Fibroblast of lung (primary cell): ENCODE measurements at places on chromosomes 13 and 19. TPM values are rescaled to one million over a fixed set of nuclear protein-coding genes. Genes with fewer than 3 reads are reported as not detected.
A peak's percentile ranks its signal among the peaks of the same experiment; 100 is the strongest.

- DNase-seq, result peak; percentile 38
Observed at GRCh38 chr19:39408392-39409207, 2.0 kb downstream of the ZFP36 start.

DNA sequence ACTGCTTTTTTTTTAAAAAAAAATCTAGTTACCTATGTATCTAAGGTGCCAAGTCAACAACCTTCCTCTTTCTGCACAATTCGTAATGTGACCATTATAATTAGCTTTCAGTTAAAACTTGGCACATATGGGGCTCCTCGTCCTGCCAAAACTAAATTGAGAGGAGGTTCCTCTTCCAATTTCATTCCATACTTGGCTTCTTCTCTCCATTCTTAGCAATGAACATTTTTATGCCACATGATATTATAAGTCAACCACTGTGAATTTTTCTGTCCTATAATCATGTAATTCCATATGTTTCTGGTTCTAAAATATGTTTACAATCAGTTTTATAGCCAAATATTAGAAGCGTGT lies 177.0 kb downstream of the DCLK1 start:
- no peak for DNase-seq

DNA sequence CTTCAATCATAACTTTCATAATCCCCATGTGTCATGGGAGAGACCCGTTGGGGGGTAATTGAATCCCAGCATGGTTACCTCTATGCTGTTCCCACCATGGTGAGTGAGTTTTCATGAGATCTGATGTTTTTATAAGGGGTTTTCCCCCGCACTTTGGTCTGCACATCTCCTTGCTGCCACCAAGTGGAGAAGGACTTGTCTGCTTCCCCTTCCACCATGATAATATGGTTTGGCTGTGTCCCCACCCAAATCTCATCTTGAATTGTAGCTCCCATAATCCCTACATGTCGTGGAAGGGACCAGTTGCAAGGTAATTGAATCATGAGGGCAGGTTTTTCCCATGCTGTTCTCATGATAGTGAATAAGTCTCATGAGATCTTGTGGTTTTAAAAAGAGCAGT lies 524.9 kb downstream of the SLITRK5 start:
- no peak for DNase-seq

DNA sequence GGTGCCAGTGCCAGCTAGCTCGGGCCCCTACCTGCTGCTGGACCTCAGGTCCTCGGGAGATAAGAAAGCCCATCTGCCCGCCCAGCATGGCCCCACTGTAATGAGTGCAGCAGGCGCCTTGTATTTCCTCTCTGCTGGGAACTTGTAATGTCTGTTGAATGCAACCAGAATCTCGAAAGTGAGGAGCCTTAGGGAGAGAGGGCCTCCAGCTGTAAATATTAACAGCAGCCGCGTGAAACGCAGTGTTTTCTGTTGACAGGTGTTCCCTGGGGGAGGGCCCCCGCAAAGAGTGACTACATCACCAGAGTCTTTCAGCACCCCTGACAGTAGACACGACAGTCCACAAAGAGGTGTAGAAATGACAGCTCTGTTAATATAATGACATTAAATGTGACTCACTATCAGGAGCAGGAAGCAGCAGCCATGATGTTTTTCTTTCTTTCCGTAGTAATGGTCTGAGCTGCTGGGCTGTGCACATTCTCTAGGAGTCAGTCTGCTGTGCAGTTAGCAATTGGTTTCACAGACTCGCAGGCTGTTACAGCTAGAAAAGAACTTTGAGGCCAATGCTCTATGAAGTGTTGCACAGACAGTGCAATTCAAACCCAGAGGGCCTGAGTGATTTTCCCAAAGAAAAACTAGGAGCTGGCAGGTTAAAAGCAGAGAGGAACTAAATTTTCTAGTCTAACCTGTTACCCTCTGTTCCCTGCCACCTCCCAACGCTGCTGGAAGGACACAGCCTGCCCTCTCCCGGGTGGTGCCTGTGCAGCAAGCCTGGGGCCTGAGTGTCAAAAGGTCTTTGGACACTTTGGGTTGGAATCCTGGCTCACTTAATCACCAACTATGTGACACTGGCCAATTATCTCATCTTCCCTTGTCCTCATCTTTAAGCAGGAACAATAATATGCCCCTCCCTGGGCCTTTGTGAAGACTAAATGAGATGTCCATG lies 58.6 kb upstream of the WASF3 start:
- peak; percentile 12 for DNase-seq

- no peak for DNase-seq
Observed at GRCh38 chr13:37212826-37213225, 107.4 kb upstream of the CSNK1A1L start.

- no peak for DNase-seq
Observed at GRCh38 chr19:45960595-45961235, 12.9 kb downstream of the NOVA2 start.

GRCh38 chr13:46567671-46568070 lies 14.7 kb downstream of the LRCH1 start:
- no peak for DNase-seq

GRCh38 chr19:44752123-44752815 lies 3.8 kb downstream of the BCL3 start:
- no peak for DNase-seq

DNA sequence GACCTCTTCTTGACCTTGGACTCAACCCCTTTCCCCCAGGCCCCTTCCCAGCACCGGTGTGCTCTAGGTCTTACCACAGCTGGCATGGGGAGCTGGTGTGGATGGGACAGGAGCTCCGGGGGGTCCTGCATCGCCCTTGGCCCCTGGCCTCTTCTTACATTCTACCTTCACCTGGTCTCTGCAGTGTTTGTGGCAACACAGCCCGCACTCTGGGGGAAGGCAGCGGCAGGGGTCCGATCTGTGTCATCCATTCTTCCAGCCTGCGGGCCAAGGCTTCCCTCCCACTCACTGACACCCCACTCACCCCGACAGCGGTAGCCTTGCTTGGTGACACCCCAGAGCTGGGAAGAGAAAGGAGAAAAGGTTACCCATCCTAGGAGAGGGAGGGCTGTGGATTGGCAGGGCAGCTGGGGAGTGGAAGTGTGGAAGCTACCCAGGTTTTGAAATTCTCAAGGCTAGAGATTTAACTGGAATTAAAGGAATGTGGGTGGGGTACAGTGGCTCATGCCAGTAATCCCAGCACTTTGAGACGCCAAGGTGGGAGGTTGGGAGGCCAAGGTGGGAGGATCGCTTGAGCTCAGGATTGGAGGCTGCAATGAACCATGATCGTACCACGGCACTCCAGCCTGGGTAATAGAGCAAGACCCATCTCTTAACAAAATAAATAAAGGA lies 8.3 kb downstream of the FAM98C start:
- no peak for DNase-seq

DNA sequence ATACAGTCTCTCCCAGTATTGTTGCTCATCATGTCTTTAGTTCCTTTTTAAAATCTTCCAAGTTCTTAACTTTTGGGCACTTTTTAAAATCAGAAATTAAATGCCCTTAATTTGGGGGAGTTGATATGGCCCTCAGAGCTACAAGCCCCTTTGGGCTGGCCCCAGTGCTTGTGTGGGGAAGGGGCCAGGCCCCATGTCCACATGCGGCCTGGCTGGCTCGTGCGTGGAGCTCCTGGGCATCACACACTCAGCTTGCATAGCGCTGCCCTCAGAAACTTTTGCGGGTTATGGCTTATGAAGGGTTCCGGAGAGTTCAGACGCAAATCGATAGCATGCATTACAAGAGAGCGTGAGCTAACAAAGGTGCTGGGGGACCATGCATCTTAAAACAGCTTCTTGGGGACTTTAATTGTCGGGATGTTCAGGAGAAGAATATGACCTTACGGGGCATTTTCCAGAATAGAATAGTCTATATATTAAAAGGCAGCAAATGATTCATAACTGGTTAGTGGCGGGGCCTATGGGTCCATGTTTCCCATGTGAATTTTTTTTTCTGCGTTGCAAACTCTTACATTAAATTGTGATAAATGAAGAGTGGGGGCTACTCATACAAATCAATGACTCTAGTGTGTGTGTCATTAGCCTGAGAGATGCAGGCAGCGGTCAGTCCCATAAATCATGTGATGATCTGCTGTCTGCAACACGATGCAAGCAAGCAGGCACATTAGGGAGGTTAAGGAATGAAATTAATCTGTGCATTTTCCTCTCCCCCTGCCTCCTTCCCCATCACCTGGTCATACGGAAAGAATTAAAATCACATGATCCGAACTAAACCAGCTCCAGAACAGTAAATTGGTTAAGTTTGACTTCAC lies 185.8 kb upstream of the TSHZ3 start:
- DNase-seq, result no peak

- peak; percentile 38 for DNase-seq
Observed at GRCh38 chr13:41960211-41960636, 685 bp downstream of the VWA8 start.

GRCh38 chr13:44068737-44069136 lies 189.0 kb downstream of the LACC1 start:
- DNase-seq, result peak; percentile 71

- no peak for DNase-seq
Observed at GRCh38 chr13:113776231-113777125, 17.5 kb downstream of the TMEM255B start.

GRCh38 chr13:41061914-41062837 lies 867 bp downstream of the WBP4 start:
- DNase-seq, result peak; percentile 82

GRCh38 chr13:75961911-75962310 lies 325.8 kb downstream of the LMO7 start:
- no peak for DNase-seq

GRCh38 chr13:107348471-107348870 lies 780.5 kb upstream of the ARGLU1 start:
- DNase-seq, result no peak

DNA sequence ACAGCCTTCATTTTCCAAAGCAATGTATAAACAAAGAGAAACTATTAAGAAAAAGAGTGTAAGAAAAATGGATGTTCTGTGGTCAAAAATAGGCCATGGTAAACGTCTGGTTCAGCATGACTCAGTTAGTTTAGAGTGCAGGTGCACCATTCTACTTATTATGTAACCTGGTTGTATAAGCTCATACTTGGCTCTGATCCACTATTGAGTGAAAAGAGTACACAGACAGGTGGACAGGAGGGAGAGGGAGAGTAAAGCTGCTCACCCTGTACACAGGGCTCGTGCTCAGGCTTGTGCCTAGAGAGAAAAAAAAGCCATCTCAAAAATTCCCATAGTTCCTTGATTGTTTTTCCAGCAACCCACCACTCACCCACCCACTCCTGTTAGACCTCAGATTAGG lies 85.8 kb upstream of the ZNF91 start:
- DNase-seq, result no peak

DNA sequence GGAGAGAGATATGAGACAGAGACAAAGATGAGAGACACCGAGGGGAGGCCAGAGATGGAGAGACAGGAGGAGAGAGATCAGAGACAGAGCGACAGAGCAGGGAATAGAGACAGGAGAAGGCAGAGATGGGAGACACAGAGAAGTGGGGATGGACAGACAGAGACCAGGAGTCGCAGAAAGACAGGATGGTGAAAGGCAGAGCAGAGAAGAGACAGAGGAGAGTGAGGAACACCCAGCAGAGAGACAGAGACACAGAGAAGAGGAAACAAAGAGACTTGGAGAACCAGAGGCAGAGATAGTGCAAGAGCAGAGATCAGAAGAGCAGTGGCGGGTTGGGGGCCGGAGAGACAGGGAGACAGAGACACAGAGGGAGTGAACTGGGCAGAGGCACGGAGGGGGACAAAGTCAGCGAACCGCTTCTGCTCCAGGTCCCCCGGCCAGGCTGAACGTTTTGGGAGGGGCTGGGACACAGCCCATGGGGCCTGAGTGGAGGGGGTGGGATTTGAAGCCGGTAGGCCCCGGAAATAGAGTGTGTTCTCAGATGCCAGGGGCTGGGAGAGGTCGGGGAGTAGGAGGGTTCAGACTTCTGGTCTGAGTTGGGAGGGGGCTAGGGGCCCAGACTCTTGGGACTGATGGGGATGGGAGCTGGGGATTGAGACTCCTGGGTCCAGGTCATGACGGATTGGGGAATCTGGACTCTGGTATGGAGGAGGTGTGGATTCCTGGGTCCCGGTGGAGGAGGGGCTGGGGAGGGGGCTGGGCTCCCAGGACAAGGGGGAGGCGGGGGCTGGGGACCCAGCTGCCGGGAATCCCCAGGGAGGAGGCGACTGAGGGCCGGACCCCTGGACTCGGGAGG lies 654 bp downstream of the ZNF579 start:
- peak; percentile 49 for DNase-seq

GRCh38 chr13:19981685-19982238 lies 23.2 kb downstream of the ZMYM2 start:
- no peak for DNase-seq

DNA sequence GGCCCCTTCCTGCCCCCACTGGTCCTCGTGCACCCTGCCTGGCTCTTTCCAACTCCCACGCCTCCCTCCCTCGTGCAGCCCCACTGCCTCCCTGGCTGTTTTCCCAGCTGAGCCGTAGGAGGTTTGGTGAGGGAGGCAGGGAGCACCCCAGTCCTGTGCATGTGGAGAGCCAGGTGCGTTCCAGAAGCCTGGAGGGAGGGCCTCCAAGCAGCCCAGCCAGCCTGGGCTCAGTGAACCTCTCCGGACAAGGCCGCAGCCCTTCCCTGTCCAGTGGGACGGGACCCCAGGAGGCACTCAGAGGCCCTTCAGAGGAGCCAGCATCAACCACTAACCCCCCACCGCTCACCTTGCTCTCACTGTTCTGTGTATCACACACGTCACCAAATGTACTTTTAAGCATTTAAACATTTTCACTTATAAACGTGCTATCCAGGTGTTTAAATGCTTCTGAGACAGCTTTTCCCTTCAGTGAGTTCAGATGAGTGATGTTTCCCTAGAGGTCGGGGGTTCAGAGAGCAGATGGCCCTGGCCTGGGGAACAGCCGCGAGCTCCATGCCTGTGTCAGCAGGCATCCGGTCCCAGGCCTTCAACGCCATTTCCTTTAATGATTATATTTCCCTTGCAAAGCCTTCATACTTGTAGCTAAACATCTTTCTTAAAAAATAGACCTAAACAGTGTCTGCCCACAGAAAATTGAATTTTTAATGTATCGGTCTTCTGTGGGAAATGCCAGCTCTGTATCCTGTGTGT lies 122.6 kb downstream of the ATP11A start:
- DNase-seq, result no peak

DNA sequence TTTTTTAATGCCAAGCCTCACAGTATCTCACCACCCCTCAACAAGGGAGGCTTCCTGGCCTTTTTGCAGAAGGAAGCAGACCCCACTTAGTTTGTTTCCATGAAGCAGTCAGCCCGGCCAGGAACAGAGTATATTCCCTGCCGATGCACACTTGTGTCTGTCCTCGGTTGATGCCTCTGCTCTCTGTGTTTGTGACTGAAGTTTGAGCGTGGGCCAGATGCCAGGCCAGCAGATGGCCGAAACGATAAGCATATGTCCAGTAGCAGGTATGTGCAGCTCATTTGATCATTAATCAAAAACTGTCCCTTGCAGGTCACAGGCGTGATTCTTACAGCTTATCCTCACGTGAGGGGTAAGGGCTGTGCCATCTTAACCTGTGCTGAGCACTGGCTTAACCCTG lies 144.0 kb downstream of the IRS2 start:
- DNase-seq, result no peak

The NUFIP1 gene
- total RNA-seq, result 3.3 and 3.5 TPM in 2 replicates

The ZNF568 gene
- 20.8 and 33.2 TPM in 2 replicates for total RNA-seq

The RYR1 gene
- total RNA-seq, result under 0.01 and 0.26 TPM in 2 replicates

The GRIN2D gene
- total RNA-seq, result under 0.01 TPM in 2 replicates

The MEF2B gene
- under 0.01 and 0.33 TPM in 2 replicates for total RNA-seq

The LHFPL6 gene
- 33.4 and 42.4 TPM in 2 replicates for total RNA-seq

The PRR36 gene
- under 0.01 TPM in 1 of 2 replicates, not detected in the other for total RNA-seq

The KLK5 gene
- total RNA-seq, result not detected in 2 replicates

The KRTDAP gene
- total RNA-seq, result not detected in 2 replicates

The C19orf38 gene
- 1.0 and 1.3 TPM in 2 replicates for total RNA-seq
